SK-N-SH treated with all-trans-retinoic acid at 6 μM for 48 hours (cell line): ENCODE measurements at places on chromosomes 16 and 17.
A peak's percentile ranks its signal among the peaks of the same experiment; 100 is the strongest.

- no peak for ATAC-seq
These were observed 123.9 kb downstream of the C16orf78 start for GRCh38 chr16:49497466-49497865.

GRCh38 chr17:57037411-57037810, 47.6 kb upstream of the AKAP1 start:
- no peak for ATAC-seq

DNA sequence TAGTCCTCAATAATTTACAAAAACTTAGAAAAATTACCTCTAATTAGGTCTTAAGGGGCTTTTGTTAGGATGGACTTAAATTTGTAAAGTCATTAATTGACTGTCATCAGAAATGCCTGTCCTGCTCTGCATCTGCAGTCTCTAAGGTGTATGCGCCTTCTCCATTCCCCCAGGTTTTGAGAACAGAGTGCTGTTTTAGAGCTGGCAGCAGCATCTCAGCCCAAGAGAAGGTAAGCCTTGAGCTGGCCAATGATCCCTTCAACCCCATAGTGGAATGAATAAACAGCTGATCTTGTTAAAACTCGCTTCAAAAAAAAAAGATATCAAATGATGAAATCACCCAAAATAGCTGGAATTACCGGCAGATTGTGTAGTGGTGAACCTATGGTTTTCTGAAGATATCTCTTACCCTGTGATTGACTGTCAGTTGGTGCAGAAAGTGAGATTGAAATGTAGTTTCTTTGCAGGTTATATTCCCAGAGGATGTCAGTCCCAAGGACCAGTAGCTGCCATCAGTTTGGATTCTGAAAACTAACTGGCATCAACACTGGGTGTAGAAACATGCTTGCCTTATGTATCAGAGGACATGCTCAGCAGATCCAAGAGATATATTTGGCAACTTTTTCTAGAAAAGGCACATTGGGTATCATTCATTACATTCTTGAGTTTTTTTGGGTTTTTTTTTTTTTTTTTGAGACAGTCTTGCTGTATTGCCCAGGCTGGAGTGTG, 25.7 kb downstream of the TRPV2 start:
- ATAC-seq: no peak

DNA sequence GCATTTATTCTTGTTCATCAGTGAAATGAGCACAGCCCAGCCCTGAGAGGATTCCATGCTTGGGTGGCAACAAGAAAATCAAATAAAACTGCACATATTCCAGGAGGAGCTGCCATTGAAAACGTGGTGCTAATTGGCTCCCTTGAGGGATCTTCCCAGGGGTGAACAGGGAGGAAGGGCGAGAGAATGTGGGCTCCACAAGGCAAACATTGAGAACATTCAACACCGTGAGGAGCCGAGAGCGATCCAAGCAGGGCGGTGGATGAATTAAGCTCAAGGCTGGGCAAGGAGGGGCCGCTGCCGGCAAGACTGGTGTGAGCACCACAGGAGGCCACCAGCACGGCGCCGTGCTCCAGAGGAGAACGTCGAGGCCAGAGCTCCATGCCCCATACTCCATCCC, 166.9 kb downstream of the C16orf95 start:
- ATAC-seq: no peak

GRCh38 chr16:86383488-86384262, 126.7 kb upstream of the FOXF1 start:
- ATAC-seq: no peak

DNA sequence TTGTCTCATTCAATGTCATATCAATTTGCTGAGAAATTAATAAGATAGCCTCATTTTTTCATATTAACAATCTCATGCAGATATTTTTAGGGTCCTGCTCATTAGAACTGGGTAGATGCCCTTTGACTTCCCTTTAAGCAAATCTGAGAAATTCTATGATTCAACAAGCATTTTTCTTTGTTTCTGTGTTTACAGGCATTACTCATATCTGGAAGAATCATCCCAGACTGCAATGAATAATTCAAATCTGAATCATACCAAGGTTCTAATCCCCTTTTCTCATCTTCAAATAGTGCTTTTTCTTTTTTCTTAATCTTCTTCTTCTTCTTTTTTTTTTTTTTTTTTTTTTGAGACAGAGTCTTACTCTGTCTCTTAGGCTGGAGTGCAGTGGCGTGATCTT, 69.2 kb upstream of the KIFC3 start:
- peak; percentile 75 for ATAC-seq

DNA sequence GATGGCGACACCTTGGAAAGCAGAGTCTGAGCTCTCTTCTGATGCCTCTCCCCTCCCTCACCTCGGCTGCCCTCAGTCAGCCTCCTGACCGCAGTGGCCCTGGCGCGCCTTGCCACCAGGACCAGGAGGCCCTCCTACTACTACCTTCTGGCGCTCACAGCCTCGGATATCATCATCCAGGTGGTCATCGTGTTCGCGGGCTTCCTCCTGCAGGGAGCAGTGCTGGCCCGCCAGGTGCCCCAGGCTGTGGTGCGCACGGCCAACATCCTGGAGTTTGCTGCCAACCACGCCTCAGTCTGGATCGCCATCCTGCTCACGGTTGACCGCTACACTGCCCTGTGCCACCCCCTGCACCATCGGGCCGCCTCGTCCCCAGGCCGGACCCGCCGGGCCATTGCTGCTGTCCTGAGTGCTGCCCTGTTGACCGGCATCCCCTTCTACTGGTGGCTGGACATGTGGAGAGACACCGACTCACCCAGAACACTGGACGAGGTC, 4.4 kb downstream of the GPR142 start:
- ATAC-seq: no peak

GRCh38 chr16:27720731-27721530, 171.0 kb downstream of the KATNIP start:
- ATAC-seq: no peak

DNA sequence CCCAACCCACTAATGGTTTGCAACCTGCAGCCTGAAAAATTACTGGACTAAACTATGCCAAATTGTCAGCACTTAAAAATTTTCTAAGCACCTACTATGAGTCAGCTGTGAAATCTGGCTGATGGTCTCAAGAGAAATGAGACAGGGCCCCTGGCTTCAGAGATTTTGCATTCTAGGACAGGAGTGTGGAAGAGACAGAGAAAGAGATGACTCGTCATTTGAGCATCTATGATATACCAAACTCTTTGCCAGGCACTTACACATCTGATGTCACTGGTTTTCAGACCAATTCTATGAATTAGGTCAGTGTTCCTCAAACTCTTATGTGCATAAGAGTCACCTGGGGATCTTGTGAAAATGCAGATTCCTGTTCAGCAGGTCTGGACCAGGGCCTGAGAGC, 44.4 kb downstream of the CLEC19A start:
- no peak for ATAC-seq

DNA sequence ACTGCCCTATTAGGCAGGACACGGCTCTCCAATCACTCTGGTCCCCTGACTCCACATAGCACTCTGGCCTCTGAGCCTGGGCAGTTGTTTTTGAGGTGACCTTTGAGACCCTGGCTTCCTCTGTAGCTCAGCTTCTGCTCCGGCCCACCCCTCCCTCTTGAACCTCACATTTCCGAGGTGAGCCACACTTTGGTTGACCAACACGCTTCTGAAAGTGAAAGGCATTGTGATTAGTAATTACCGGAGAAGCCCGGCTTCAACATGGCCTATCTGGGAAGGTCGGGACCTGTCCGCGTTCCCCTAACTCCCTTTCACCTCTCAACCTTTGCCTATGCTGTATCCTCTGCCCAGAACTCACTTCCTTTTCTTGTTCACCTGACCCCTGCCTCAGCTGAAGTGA, 10.3 kb upstream of the ITGAX start:
- no peak for ATAC-seq

GRCh38 chr17:35795007-35795870, at the start of gene MMP28:
Gene MMP28, minus strand, starts transcription at chr17:35795641. Its CDS starts 264 bp downstream, at chr17:35795377.
- ATAC-seq: peak; percentile 63

DNA sequence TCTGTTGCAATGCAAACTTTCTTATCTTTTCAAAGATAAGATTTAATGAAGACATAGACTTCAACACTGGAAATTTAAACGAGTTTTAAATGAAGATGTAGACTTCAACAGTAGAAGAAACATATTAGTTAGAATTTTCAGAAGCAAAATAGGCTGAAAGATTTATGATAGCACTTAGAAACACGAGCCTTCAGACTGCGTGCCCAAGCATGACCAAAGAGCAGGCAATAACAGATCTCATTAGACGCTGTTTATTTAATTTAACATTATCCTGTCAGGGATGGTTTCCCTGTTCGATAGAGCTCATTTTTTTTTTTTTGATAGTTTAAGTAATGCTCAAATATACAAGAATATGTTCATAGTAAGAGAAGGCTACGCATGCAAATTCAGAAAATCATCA, 604.7 kb upstream of the SOX9 start:
- ATAC-seq: no peak

DNA sequence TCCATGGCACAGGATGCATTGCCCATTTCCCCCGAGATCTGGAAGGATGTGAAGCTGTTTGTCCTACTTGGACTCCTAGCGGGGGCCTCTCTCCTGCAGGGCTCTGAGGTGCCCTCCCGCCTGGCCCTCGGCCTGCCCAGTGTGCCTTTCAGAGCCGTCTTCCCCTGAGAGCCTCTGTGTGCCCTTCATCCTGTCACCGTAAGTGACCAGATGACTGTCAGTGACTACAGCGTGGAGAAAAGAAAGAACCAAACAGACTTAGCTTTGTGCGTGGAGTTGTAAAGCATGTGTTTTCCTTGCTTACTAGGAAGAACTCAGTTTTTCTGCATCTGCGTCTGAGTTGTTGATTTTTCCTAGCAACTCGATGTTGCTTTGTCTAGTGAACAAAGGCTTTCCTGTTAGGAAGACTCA, 56.1 kb downstream of the BANP start:
- ATAC-seq: no peak

DNA sequence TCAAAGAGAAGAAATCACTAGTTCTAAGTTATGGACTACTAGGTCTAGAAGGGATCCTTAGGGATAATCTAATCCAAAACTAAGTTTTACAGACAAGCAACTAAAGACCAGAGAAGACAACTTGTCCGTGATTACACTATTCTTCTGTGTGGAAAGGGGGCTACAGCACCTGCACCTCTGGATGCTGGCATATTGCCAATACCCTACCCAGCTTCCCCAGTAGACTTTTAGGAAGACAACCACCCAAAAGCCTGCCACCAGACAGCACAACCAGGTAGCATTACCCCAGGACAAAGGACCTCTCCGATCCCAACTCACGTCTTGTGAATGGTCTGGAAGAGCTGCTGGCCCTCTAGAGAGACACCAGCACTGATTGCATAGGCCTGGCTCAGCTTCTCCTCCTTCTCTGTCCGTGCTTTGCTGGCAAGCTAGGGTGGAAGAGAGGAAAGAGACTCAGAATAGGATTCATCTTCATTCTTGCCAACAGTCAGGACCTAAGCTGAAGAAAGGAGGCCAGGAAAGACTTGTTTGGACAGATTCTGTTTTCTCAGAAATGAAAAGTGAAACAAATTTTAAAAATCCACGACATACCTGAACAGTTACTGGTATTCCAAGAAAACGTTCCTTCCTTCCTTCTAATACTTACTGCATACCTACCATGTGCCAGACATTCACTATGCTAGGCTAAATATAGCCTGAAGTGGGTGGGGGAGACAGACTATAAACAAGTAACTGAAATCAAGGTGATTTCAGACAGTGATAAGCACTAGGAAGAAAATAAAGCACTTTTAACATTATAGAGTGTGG, 25.3 kb upstream of the TMEM101 start:
- no peak for ATAC-seq

GRCh38 chr17:48066656-48067055, 18.5 kb downstream of the NFE2L1 start:
- no peak for ATAC-seq

DNA sequence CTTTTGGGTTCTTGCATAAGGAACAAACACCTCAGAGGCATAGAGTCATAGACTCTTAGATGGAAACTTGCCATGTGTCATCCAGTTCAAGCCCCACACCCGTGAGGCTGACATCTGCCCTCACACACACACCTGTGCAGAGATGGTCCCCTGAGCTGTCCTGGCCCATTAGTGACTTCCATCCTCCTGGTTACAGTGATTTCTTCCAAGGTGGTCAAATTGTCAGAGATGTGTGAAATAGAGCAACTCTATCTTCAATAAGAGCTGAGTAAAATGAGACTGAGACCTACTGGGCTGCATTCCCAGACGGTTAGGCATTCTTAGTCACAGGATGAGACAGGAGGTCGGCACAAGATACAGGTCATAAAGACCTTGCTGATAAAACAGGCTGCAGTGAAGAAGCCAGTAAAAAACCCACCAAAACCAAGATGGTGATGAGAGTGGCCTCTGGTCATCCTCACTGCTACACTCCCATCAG, 342.2 kb upstream of the TNRC6C start:
- ATAC-seq: peak; percentile 29

DNA sequence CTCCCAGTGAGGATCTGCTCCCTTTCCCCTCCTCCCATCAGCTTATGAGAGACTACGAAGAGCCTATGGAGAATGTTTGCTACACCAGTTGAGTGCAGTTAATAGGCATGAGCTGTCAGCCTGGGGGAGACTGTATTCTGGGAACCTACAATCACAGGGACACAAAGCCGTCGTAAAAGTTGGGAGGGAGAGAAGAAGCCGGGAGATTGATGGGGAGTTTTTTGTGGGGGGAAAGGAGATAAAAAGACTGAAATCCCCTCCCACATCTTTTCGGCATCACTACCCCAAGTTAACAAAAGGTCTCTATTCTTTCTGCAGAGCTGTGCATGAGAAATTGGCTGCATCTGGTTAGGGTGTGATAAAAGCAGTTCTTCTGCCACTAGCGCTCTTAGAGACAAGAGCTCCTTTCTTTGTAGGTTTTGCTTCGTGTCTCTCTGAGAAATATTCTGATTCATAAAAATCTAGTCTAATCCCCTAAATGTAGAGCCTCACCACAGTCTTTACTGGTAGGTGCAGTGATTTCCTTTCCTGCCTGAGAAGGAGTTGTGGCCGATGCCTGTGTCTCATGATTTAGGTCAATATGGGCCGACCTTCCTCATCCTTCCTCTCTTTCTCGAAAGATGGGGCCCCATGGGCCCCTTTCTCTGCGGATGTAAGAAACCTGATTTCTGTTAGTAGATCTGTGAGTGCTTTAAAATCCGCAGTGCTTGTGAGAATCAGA, 77.4 kb downstream of the BPTF start:
- ATAC-seq: no peak

DNA sequence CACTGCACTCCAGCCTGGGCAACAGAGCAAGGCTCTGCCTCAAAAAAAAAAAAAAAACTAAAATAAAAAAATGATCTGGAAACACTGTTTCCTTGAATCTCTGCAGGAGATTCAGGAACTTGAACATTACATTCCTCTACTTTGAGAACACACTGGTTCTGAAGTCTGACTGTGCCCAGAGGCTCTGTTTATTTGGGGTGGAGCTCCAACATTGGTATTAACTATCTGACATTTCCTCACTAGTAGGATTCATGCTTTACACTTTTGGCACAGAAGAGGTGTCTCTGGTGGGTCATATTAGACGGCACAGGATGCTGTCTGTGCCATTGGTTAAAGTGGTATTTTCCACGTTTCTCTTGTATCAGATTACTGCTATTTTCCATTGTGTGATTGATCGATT, 10.4 kb downstream of the SULT1A2 start:
- ATAC-seq: no peak

- ATAC-seq: no peak
These were observed 290.4 kb upstream of the MON1B start for GRCh38 chr16:76900285-76901263.

GRCh38 chr16:86038926-86039310, 140.0 kb downstream of the IRF8 start:
- ATAC-seq: no peak

- ATAC-seq: no peak
These were observed 6.6 kb downstream of the ZNF319 start for GRCh38 chr16:57993897-57994296.
